ENCODE measurements at places on chromosomes 16 and 17.

- no peak for DNase-seq
Measured at GRCh38 chr17:5468075-5468473, 708 bp downstream of the DHX33 start.

DNA sequence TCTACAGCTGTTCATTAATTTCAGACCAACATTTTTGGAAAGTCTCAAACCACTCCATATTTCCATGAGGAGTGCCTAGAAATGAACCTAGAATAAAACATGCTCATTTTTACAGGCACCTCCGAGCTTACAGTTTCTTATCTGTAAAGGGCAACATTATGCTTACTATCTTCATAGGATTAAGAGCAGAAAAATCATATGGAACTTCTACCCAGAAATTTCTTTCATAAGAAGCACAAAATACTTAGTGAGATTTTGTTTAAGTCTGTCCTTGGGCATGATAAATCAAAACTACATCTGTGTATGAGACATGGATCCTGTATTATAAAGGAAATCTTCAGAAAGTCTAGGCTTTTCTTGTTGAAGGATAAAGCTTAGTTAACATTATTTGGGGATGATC is 187.4 kb downstream of the CA10 start:
- DNase-seq: no peak

DNA sequence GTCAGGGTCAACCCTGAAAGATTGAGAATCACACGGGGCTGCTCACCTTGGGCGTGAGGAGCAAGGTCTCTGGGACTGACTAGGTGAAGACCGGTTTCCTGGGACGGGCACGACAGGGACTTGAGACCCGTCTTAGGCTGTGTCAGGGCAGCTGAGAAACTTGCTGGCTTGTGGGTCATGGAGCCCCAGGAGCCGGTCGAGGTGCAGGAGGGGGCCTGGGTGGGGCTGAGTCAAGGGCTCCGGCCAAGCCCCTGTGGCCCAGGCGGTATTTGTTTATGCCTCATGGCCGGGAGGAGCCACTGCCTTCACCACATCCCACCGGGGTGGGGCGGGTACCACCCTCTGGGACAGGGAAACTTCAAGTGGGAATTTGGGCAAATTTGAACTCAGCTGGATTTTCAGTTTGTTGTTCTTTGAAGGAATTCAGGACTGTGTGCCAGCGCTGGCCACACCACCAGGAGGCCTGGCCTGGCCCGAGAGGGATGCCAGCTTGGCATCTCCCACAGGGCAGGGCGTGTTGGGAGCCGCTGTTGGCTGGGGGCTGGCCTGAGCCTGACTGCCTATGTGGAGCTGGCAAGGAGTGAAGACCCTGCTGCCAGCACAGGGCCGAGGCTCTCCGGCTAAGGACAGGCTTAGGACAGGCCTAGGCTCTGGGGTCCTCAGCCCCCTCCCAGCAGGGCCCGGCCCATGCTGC is 116.1 kb downstream of the METRNL start:
- no peak for DNase-seq

- no peak for DNase-seq
Measured at GRCh38 chr17:59666235-59666634, 41.0 kb downstream of the PTRH2 start.

DNA sequence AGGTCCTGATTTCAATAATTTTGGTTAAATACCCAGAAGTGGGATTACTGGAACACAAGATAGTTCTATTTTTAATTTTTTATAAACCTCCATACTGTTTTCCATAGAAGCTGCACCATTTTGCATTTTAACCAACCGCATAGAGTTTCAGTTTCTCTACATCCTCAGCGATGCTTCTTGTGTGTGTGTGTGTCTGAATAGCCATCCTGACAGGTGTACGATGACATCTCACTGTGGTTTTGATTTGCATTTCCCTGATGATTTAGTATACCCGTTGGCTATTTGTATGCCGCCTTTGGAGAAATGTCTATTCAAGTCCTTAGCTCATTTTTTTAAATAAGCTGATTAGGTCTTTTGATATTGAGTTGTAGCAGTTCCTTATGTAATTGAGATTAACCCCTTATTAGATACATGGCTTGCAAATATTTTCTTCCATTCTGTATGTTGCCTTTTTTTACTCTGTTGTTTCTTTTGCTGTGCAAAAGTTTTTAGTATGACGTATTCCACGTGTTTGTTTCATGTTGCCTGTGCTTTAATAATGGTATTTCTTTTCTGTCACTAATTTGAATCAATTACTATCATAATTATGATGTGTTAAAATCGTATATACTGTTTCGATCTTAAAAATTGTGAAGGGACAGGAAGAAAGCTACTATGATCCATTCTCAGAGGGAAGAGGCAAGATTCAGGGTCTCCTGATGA is 227.2 kb upstream of the MON1B start:
- DNase-seq: no peak

DNA sequence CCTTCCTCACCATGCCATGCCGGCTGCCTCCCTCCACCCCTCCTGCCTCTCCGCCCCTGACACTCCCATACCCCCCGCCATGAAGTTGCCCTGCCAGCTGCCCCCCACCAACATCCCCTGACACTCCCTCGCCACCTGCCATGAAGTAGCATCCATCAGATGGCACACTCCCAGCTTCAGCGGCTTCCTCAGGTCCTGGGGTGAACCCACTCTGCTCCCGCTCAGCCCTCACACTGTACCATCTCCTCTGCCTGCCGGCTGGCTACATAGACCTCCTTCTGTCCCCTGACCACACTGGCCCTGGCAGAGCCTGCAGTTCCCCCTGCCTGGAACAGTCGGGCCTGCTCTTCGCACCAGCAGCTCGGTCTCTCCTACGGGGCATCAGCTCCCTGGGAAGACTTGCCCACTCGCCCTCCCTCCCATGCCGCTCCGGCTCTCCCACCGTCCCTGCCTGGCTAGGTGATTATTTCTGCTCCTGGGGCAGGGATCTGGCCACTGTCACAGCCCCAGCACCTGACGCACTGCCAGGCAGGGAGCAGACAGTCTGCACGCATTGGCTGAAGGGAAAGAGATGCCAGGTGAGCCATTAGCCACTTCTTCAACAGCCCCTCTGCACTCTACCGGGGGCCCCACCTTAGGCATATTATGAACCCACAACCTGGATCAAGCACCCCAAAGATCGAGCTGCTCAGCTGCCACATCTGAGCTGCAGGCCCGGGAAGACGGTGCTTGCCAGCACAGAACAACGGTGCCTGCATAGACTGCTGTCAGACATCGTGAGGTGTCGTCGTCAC is 9.0 kb downstream of the CANT1 start:
- no peak for DNase-seq

- no peak for DNase-seq
Measured at GRCh38 chr17:13642188-13642587, 40.5 kb upstream of the HS3ST3A1 start.

GRCh38 chr17:70208080-70208794 is 38.9 kb downstream of the KCNJ2 start:
- DNase-seq: no peak

DNA sequence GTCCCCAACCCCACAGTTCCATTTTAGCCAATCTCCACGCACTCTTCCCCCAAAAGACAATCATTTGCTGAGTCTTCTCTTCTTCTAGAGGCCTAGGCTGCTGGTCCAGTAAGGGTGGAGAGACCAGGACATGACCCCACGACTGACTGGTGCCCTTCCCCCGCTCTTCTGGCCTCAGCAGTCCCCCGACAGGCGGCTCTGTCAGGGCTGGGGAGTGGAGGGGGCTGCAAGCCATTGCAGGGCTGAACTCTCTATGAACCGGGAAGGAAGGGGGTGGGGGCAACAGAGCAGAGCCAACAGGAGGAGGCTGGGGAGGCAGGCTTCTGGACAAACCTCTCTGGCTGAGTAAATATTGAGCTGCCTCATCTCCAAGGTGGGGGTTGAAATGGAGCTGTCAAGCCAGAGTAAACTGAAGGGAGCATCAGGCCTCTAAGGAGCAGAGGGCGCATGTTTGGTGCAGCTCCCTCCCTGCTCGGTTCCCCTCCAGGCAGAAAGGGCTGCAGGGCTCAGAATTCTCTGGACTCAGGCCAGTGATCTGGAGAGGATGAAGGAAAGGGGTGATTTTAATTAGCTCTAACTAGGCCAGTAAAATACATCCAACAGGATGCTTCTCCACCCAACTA is 8.7 kb downstream of the HOXB1 start:
- DNase-seq: no peak

- DNase-seq: no peak
Measured at GRCh38 chr16:280991-281659, 734 bp downstream of the ARHGDIG start.

DNA sequence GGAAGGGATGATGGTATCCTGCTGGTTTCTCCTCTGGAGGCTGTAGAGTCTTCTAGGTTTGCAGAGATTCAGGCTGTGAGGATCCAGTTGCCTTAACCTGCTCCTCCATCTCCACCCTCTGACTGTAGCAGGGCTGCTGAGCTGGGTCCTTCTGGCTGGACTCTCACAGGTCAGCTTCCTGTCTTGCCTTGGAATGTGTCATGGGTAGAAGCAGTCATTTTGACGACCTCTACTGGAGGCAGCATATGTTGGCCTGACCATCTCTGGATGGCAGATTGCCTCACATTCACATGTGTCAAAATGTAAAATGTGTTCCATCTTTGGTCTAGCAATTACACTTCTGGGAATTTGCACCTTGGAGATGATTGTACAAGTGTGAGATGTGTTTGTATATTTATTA is 504.4 kb upstream of the EEF2KMT start:
- no peak for DNase-seq

GRCh38 chr16:1706386-1707192 is 594 bp downstream of the MAPK8IP3 start:
- DNase-seq: no peak

DNA sequence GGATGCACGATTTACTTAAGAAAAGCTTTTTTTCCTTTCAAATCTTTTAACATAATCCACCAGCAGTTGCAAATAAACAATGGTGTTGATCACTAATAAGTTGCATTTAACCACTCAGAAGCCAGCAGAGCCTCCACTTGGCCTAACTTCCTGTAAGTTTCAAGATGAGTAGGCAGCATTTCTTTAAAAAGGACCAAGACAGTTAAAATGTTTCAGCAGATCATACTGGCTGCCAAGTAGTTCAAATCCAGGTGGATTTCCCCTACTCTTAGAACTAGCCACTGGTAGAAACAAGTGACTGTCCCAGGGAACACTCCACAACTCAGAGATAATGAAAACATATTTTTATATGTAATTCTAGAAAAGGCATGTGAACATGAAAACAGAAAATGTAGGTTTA is 17.0 kb upstream of the RFFL start:
- no peak for DNase-seq

GRCh38 chr17:14330492-14330962 is 29.6 kb downstream of the HS3ST3B1 start:
- no peak for DNase-seq

GRCh38 chr17:8469964-8470363 is 34.3 kb downstream of the NDEL1 start:
- DNase-seq: no peak

DNA sequence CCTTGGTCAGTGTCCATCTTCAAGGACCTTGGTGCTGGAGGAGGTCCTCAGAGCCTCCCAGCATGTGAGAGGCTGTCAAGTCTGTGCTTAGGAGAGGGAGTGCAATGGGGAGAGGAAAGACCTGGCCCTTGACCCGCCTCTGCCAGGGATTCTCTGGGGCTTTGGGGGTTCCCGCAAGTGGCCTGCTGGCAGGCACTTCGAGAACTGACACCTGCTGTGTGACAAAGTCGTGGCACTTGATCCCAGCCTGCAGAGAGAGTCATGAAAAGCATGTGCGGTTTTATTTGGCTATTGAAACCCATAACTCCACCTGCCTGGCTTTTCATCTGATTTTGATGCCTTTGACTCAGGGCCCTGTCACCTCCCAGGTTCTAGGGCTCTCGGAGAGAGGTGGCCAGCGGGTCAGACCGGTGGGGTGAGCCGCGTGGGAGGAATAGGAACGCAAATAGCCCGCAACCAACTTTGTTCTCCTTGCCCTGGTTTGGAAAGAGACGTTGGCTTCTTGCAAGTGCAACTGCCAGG is 42.8 kb upstream of the GSE1 start:
- DNase-seq: no peak

DNA sequence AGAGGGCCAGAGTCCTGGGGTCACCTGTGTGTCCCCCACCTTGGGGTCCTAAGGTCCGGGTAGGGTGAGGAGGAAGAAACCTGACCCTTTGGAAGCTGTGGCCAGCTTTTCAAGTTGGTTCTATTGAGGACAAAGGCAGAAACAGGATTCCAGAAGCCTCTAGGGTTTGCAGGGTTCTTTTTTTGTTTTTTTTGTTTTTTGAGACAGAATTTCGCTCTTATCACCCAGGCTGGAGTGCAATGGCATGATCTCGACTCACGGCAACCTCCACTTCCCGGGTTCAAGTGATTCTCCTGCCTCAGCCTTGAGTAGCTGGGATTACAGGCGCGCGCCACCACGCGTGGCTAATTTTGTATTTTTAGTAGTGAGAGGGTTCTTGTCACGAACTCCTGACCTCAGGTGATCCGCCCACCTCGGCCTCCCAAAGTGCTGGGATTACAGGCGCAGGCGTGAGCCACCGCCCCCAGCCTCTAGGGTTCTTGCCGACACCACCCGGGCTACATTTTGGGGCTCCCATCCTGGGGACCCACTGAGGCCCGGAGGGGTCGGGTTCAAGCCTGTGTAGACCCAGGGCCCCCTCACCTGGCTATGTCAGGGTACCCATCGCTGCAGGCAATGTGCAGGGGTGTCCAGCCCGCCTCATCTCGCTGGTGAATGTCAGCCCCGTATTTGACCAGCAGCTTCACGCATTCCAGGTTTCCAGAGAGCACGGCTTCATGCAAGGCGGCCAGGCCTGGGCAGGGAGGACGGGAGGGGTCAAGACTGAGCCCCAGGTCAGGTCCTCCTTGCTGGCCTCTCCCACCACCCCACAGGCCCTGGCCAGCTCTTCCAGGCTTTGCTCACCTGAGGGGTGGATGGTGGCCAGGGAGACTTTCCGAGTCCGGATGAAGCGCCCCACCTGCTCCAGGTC is 674 bp downstream of the PPP1R27 start:
- DNase-seq: no peak

DNA sequence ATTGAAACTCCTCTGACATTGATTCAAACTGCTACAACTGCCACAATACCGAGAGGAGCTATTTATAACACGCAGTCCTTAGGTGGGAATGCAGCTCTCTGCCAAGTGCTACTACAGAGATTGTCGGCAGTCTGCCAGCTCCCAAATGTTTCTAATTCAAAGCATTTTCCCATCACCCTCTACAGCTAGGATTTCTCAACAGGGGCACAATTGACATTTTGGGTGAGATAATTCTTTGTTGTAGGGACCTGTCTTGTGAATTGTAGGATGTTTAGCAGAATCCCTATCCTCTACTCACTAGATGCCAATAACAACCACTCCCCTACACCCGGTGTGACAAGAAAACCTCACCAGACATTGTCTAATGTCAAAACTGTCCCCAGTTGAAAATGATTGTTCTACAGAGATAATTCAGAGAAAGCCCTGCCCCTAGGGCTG is 7.8 kb upstream of the N4BP1 start:
- DNase-seq: no peak
